ENCODE measurements at places on chromosomes 5 and 9.

- peak; percentile 63 for DNase-seq
Observed at GRCh38 chr9:33623658-33624586, 99.9 kb downstream of the ANKRD18B start.

DNA sequence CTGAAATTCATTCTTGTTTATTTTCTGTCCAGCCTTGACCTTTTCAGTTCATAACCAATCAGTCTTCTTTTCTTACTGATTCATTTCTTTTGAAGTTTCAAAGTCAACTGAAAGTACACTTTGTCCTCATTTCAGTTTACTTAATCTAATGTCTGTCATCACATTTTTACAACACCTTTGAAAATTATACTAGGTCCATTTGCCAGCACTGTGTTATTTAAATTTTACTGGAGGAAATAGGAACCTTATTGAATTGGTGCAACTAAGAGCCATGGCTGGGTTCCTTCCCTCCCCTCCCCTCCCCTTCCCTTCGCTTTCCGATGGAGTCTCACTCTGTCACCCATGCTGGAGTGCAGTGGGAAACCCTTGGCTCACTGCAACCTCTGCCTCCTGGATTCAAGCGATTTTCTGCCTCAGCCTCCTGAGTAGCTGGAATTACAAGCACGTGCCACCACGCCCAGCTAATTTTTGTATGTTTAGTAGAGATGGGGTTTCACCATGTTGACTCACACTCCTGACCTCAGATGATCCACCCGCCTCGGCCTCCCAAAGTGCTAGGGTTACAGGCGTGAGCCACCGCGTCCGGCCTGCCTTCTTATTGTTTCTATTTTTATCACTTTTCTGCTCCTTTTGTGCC lies 6.3 kb downstream of the RMI1 start:
- DNase-seq = no peak

DNA sequence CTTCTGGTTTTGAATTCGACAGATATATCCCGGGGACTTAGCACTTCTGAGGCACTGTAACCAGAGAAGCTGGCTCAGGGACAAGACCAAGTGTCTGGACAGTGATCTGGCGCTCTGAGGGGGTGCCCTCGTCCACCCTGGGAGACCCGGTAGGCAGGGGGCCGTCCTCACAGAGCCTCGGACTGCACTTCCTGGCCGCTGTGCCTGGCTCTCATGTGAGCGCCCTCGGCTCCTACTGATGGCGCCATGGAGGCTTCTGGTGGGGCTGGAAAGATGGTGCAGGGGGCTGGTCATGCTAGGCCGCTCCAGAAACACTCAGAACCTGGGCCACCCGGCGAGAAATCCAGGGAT lies 18.8 kb upstream of the SLC6A3 start:
- DNase-seq = no peak

GRCh38 chr5:113489299-113489698 lies 1.0 kb upstream of the MCC start:
- DNase-seq = no peak

GRCh38 chr9:114157516-114158176 lies 2.3 kb downstream of the COL27A1 start:
- no peak for DNase-seq

DNA sequence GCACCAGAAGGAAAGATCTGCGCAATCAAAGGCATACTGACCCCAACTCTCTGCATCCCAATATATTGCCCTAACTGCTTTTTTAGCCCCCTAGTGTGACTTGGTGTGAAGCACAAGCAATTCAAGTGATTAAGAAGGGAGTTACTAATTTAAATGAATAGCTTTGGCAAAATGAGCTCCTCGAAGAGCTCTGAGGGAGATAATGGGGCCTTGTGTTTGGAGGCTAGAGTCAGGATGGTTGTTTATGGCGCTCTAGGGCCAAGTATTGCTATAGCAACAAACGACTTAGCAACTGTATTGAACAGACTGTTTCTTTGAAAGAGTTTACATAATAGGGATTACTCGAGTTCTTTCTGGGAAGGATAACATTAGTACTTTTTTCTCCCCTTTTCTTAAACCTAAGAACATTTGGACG lies 11.5 kb upstream of the C5orf58 start:
- no peak for DNase-seq

GRCh38 chr9:89527084-89527483 lies 29.2 kb upstream of the SEMA4D start:
- DNase-seq = no peak

DNA sequence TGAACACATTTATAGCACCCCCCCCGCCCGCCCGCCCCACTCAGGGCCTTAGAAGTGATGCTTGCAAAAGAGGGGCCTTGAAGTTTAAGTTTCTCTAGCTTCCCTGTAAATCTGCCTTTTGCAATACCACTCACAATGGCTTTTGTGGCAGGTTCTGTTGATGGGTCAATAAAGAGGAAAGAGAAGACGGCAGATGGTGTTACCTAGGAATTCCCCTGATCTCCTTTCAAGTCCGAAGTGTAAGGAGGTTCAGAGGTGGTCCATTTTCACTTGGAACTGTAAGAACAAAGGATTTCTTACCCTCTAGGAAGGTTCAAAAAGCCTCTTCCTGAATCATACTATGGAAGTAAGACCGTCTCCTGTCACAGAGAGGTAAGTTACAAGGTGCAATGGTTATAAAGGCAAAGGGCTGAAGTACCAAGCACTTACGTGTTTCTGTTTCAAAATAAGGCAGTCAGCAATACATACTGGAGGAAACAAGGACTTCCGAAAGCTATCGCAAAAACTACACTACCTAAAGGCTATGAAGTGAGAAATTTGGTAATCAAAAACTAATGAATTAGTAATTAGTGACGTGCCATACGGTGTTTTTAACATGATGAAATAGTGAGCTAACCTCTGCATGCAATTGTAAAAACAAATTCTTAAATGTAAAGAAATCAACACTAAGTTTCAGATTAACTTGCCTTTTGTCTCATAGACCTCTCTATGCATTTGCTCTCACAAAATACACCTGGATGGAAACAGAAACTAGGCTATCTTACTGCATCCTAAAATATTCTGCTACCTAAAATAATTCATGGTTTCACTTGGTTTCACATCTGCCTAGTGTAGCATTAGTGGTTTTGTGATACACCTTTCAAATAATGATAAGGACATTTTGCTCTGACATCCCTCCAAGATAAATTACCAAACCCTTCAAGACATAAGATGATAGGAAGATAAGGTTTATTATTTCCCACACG lies 589.4 kb upstream of the FAM174A start:
- DNase-seq = no peak

GRCh38 chr5:111163000-111163399 lies 61.2 kb upstream of the CAMK4 start:
- no peak for DNase-seq

DNA sequence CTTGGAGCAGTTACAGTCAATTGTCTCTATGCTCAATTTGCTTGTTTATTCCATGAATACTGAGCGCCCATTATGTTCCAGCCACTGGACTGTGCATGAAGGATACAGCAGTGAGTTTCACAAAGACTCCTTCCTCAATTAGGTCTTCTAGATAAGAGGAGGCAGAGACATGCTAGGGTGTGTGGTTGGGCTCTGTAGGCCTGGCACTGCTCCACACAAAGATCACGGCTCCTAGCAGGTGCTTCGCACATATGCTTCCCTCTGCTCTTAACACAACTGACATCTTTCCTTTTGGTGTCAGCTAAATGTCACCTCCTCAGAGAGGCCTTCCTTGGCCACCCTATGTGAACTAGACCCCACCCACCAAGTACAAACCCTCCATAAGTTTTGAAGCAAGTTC lies 10.9 kb downstream of the IL12B start:
- no peak for DNase-seq

DNA sequence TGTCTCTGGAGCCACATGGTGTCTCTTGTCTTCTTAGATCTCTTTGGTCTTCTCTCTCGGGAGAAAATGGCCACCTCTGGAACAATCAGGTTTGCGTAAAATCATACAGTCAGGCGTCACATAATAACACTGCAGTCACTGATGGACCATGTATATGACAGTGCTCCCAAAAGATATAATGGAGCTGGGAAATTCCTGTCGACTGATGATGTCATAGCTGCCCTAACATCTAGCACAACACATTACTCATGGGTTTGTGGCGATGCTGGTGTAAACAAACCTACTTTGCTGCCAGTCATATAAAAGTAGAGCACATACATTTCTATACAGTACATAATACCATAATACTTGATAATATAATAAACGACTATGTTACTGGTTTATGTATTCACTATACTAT lies 30.1 kb upstream of the RAI14 start:
- no peak for DNase-seq

DNA sequence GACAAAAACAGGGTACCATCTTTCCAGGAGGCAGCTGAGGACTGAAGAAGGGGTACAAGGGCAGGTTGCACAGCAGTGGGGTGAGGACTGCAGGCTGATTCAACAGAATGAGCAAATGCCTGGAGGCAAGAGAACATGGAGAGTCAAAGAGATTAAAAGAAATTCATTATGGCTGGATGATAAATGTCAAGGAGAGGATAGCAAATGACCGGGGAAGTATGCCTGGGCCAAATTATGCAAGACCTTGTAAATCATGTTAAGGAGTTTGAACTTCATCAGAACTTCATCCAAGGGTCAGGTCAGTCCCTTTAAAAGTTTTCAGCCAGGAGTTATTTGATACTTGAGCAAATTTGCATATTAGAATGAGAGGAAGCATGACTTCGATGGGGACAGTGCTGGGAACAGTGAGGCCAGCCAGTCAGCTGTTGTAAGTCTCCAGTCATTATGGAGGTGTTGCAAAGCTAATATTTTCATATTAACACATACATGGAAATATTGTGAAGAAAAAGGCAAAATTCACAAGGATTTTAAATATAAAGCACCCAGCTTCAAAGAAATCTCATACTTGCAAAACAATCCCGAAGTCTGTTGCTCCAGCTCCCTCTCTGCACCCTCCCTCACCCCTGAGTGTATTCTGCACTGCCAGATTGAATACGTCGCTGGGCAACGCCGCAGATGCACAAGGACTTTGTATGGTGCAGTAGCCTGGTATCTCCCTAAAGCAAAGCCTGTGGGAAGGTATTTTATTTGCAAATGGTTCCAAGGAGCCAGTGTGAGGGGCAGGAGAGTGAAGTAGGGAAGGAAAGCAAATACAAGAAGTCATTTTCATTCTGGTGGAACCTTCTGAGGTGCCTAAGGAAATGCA lies 509.8 kb upstream of the TLE4 start:
- DNase-seq = no peak

DNA sequence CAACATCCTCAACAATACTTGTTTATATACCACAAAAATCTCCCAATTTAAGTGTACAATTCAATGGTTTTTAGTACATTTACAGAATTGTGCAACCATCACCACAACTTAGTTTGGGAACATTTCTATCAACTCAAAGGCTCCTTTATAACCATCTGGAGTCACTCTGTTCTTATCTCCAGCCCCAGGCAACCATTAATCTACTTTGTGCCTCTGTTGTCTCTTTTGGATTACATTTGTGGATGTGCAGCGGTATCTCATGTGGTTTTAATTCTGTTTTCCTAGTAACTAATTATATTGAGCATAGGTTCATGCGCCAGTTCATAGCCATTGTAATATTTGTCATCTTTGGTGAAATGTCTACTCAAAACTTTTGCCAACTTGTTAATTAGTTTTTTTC lies 14.4 kb downstream of the ADAMTS19 start:
- DNase-seq = no peak

DNA sequence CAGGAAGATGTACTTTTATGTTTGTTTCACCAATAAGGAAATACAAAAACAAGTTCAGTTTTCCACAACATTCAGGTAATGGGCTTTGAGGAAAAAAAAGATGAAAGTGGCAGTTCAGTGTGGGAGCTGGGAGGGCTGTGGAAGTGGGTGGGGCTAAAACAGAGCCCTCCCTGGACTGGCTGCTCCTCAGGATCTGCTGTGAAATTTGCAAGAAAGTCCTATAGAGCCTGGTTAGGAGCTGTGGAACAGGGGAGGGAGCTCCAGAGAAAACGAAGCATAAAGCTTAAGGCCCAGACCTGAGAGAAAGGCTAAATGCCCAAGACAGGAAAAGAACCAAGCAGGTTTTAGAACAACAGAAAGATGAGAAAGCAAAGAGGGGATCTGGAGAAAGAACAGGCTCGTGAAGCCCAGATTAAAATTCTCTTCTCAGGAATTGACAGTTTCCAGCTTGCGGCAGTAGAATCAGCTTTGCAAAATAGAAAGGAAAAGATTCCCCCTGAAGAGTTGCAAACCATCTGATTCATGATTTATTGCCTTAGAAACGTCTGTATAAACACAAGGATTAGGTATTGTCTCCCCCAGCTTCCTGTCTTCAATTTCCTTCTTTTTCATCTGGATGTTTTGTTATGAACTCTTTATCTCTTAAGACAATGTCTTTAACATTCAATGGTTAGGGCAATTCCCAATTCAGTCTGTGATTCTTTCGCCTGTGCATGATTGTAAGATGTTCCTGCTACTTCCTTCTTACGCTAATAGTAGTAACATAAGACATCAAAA lies 26.3 kb upstream of the CRHBP start:
- DNase-seq = no peak
